ENCODE measurements at places on chromosomes 3 and 15.
A peak's percentile ranks its signal among the peaks of the same experiment; 100 is the strongest.

DNA sequence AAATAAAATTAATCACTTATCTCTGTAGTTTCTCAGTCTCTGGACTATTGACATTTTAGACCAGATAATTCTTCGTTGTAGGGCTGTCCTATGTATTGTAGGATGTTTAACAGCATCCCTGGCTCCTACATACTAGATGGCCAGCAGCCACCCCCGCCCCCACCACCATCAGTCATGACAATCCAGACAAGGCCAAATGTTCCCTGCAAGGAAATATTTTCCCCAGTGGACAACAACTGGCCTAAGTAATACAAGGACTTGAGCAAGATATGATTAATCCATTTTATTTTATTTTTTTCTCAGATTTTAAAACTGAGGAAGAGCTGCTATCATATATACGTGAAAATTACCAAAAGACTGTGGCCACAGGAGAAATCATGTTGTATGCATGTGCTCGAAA, 23.8 kb downstream of the TICRR start:
- no peak for DNase-seq

- DNase-seq = no peak
Observed at GRCh38 chr3:134988666-134989065, 193.6 kb downstream of the EPHB1 start.

DNA sequence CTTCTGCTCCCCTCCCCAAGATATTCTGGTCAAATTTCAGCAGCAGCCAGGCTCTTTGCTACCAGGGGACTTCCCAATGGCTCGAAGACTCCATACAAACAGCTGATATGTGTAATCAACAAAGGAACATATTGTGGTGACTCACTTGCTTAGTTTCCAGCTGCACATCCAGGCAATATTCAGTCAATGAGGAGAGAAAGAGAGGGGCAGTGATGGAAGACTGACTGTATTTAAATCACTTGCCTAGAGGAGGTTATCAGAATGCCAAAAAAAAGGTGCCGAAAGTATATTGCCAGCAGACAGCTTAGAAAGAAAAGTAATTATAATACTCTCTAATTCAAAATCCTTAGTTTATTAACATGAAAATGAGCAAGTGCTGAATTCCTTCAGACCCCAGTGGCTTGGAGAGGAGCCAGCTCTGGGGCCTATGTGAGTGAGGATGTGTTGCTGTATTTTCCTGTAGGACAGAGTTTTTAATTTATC, 236.5 kb downstream of the LRTM1 start:
- DNase-seq = no peak

- DNase-seq = no peak
Observed at GRCh38 chr15:90642464-90643300, 74.5 kb upstream of the BLM start.

DNA sequence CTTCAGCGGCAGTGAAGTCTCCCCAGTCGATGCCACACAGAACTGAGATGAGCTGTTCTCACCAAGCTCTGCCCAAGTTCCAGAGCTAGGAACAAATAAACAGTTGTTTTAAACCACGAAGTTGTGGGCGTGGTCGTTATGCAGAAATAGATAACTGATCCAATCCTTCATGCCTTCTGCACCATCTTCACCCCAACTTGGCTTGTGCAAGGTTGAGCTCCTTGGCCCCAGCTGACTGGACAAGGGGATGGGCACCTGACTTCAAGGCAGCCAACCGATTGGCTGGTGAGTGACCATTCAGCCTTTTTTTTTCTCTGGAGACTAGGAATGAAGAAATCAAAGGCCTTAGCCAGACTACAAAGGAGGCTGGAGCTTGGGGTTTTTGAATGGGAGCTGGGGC, 23.9 kb downstream of the LINGO1 start:
- DNase-seq = no peak

GRCh38 chr15:100053474-100054121, 288.2 kb downstream of the ADAMTS17 start:
- DNase-seq = no peak

GRCh38 chr15:79954661-79955060, 16.3 kb downstream of the BCL2A1 start:
- DNase-seq = no peak

DNA sequence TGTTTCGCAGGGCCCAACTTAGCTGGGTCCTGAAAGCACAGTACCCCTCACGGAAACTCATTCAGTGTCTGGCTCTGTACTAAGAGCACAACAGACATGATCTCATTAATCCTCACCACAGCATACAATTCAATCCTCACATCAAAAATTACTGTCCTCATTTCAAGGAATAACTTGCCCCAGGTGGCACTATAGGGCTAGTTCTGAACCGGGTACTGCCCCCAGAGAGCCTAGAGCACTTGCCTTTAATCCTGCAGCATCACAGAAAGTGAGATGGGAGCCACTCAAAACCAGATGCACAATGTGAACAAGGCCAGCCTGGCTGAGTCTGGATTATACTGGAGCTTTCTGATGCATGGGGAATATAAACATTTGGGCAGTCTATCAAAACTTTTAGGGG, 122.6 kb downstream of the OSBPL10 start:
- DNase-seq = no peak

DNA sequence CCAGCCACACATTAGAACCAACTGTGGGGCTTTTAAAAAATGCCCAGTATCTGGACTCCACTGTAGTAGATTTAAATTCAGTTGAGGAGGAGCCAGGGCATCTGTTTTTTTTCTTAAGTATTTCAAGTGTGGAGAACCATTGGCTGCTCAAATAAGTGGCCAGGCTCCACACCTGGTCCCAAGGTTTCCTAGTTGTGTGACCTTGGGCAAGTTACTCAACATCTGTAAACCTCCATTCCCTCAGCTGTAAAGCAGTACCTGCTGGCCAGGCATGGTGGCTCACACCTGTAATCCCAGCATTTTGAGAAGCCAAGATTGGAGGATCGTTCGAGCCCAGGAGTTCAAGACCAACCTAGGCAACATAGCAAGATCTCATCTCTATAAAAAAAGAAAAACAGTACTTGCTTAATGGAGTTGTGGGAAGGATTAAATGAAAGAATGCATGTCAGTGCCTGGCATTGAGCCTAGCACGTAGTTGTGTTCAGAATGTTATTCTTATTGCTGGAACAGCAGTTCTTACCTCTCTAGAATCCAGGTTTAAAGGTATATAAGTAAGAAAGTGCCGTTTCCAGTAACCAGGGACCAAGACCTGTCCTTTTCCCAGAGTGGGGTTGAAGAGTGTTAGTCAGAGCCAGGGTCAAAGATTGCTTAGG, 2.0 kb downstream of the PPP1R14D start:
- DNase-seq = no peak

DNA sequence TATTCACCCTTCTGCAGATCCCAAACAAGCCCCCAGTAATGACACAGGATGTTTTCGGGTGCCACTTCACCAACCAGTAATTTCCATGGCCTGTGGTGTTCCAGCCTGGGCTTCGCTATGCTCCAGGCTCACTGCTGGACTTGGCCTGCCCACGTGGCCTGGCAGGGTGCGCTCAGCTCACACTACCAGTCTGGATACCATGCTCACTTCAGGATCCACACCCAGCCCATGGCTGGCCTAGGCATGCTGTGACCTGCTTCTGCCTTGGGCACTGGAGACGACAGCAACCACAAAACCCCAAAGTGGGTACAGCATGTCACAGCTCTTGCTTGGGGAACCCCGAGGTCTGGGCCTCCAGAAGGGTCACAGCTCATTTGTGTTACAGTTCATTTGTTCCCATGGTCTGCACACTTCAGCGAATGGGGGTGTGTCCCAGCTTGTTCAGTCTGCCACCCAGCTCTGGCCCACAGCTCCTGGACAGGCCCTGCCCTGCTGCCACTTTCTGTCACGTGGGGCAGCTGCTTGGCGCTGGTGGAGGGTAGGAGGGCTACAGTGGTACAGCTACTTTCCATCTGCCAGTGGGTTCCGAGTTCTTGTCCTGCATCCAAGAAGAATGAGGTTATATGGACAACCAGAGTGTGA, 650.8 kb downstream of the MCTP2 start:
- no peak for DNase-seq

GRCh38 chr3:106249159-106249558, 380.3 kb upstream of the CBLB start:
- no peak for DNase-seq

DNA sequence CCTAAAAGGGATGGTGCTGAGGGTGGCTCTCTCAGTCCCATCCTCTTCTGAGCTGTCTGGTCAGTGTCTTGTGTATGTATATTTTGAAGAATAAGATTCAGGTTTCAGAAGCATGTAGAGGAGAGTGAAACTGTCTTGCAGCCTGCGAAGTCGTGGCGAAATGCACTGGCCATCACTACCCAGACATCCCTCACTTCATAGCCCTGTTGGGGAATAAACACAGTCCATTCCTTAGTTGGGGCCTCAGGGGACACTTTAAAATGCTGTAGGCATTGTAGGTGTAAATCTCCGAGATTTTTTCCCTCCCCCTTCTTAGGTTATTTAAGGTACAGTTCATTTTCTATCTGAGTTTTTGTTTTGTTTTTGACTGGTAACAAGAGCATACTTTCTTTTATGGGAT, 93.8 kb downstream of the DNASE1L3 start:
- no peak for DNase-seq

- no peak for DNase-seq
Observed at GRCh38 chr3:69718866-69719586, 20.2 kb upstream of the MITF start.

DNA sequence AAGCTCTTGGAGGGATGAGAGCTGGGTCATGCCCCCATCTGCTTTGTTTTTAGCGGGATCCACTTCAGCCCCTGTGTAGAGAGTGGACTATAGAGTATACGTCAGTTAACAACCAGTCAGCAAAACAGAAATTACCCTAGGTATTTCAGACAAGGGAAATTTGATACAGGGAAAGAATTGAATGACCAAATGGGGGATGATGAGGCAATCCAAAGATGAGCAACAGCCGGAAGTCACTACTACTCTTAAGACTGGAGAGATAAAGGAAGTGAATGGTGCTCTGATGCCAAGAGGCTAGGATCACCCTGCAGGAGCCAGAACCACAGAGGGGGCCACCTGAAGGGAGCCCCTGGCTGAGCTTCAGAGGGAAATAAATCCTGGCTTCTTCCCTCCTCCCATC, 1.7 kb upstream of the GPR62 start:
- no peak for DNase-seq

- DNase-seq = no peak
Observed at GRCh38 chr3:160154033-160154432, 71.2 kb upstream of the C3orf80 start.

- no peak for DNase-seq
Observed at GRCh38 chr3:139134678-139135372, 90.1 kb upstream of the PRR23C start.

DNA sequence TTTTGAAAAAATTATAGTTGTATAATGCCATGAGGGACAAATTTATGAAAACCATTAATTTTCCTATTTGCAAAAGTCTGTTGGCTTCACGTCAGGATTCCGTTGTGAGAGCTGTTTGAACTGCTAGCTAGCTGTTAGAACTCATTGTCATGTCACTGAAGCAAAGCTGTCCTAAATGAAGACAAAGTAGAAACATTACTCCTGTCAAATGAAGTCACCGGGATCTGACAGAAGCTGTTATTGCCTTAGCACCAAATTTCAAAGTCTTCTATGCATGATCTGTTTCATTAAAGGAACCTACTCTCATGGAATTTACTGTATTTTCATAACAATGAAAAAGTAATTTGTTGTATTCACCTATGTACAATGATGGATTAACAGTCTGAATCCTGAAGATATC, 479.8 kb downstream of the PLOD2 start:
- DNase-seq = no peak

- DNase-seq = no peak
Observed at GRCh38 chr15:29548006-29548405, 274.3 kb downstream of the TJP1 start.

GRCh38 chr3:194141415-194142155, 5.6 kb downstream of the HES1 start:
- peak; percentile 91 for DNase-seq

- DNase-seq = no peak
Observed at GRCh38 chr3:57518276-57518915, 25.7 kb downstream of the DNAH12 start.

DNA sequence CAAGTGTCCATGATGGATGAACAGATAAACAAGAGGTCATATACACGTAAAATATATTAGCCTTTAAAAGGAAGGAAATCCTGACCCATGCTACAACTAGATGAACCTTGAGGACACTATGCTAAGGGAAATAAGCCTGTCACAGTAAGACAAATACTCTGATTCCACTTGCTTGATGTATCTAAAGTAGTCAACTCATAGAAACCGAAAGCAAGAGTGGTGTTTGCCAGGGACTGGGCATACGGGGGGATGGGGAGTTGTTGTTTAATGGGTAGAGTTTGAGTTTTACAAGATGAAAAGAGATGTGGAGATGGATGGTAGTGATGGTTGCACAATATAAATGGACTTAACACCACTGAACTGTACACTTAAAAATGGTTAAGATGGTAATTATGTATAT, 65.4 kb downstream of the C3orf70 start:
- DNase-seq = no peak

DNA sequence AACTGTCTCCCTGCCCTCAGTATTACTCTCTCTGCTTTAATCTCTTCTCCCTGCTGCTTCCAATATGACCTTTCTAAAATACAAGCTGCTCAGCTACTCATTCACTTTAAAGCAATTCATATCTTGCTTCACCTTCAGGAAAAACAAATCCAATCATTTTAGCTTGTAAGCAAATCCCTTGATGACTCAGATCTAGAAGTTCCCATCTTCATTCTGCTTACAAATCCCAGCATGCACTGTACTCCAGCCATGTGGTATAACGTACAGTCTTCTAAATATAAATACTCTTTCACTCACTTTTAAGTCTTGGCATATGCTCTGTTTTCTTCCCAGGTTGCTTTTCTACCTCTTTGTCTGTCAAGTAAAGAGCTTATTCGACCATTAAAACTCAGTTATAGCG, 1009.1 kb upstream of the SEMA6D start:
- DNase-seq = no peak
